IPS DF 6.9 (cell line): ENCODE measurements at places on chromosomes 12 and 14.
A peak's percentile ranks its signal among the peaks of the same experiment; 100 is the strongest.

GRCh38 chr14:53001787-53002378 lies 51.0 kb upstream of the FERMT2 start:
- no peak for DNase-seq

GRCh38 chr12:130053651-130054069 lies 108.6 kb upstream of the FZD10 start:
- no peak for DNase-seq

DNA sequence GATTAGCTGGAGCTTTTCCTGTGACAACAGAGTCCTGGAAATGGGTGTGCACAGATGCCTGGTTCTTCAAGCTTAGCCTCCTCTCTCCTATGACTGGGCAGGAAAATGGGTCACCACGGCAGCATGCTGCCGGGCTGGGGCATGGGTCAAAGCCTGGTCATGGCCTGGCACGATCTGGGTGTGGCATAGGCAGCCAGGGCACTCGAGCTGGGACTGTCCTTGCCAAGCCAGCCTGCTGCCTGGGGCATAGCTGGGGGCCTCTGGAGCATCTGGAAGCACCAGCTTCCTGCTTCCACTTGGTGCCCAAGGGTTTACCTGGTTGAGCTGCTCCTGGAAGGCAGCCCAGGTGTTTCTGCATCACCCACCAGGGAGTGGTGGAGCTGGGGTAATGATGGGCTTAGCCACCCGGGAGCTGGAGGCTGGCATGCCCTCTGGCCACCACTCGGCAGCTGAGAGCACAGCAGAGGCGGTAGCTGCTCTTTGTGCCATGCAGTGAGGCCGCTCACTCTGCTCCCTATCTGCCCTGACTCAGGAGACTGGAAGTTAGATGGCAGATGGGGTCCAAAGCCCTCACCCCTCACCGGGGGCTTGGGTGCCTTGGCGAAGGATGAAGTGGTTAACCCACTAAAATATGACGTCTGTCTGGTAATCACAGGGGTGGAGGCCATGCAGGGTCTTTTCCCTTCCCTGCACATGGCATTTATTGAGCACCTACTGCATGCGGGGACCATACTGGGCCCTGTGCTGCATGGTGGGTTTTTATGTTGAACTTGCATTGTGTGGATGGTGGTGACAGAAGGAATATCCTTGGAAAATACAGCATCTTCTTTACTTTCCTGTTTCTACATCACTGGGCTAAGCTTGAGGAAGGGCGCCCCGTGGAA lies 1.7 kb downstream of the OTUB2 start:
- DNase-seq, result no peak

DNA sequence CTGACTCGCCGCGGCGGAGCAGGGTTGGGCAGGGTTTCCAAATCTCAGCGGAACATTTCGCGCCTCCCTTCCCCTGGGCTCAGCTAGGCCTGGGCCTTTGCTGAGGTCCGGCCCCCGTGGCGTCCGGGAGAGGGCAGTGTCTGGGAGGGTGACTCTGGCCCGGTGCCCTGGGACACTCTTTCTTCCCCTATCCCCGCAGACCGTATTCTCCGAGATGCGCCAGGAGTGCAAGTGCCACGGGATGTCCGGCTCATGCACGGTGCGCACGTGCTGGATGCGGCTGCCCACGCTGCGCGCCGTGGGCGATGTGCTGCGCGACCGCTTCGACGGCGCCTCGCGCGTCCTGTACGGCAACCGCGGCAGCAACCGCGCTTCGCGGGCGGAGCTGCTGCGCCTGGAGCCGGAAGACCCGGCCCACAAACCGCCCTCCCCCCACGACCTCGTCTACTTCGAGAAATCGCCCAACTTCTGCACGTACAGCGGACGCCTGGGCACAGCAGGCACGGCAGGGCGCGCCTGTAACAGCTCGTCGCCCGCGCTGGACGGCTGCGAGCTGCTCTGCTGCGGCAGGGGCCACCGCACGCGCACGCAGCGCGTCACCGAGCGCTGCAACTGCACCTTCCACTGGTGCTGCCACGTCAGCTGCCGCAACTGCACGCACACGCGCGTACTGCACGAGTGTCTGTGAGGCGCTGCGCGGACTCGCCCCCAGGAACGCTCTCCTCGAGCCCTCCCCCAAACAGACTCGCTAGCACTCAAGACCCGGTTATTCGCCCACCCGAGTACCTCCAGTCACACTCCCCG lies 3.0 kb downstream of the WNT1 start:
- no peak for DNase-seq

DNA sequence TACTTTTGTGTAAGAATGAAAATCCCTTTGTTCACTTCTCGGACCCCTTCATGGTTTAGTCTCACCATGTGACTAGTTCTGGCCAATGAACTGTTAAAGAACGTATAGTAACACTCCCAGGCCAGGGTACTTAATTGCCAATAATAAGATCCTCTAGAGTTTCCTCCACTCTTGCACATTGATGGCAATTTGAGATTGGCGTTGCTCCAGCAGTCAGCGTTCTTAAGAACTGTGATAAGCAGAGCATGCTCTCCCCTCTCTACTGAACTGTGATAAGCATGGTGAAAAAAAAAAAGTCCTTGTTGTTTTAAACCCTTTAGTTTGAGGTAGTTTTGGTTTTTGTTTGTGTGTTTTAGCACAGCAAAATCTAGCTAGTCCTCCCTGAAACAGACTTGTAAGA lies 854.5 kb downstream of the SLC6A15 start:
- no peak for DNase-seq

GRCh38 chr12:15956010-15956409 lies 44.9 kb downstream of the DERA start:
- DNase-seq, result no peak

- no peak for DNase-seq
Observed at GRCh38 chr12:5396541-5396940, 35.4 kb upstream of the NTF3 start.

- no peak for DNase-seq
Observed at GRCh38 chr14:58145936-58146335, 6.1 kb downstream of the ARMH4 start.

DNA sequence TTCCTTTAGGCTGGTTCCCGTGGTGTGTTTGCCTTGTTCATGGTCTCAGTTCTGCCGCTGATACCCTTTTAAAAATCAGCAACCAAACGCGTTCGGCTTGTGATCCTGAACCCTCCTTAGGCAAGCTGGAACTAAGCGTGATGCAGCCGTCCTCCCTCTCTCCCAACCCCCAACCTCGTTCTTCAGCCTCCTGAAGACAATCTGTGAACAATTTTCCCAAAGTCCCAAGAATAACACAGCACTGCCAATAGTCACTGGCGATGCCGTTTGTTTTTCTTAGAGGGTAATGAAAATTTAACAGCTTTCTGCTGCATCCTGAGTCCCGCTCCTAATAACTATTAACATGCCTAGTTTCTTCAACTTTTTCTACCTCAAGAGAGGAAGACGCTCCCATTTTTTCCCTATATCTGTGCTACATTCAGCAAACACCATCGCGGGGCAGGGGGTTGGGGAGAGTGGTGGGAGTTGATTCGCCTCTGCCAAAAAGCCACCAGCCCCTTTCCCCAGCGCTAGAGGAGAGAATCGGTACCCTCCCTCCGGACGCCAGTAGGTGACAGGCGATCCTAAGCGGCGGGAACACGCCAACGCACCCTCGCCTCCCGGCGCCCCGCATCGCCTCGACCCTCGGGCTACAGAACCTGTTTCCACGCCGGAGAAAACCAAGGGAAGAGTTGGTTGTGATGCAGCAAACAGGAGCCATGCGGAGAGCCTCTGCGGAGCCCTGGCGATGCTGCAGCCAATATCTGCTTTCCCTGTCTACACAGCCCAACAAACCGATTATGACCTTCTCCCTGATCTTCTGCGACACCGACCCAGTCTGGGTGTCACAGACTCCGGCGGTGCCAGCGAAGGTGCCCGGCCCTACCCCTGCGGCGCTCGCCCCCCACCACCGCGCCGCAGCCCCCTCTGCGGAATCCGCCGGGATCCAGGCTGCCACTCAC lies 752 bp downstream of the PRICKLE1 start:
- DNase-seq, result no peak

DNA sequence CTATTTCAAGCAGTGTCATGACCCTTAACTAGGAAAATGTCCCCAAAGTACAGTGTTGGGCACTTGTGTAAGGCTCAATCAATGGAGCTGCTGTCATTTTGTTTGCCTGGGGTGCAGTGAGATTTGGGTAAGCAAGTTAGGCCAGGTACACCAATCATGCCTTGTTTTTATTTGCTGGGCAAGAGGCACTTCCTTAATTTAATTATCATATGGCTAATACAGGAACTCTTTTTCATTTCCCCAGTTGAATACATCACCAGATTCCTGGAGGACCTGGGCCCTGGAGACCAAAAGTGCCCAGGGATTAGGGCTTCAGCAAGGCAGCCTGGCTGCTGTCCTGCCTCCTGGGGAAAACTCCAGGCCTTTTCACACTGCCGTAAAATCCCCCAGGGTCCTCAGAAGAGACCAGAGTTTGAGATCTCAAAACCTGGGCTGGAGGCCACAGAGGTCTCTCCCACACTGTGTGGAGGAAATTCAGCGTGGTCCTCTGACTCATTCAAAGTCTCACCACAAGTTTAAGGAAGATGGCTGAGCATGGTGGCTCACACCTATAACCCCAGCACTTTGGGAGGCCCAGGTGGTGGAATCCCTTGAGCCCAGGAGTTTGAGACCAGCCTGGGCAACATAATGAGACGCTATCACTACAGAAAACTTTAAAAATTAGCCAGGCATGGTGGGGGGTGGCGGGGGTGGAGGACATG lies 28.4 kb upstream of the FOXN3 start:
- no peak for DNase-seq

GRCh38 chr12:69779928-69780327 lies 41.3 kb downstream of the RAB3IP start:
- DNase-seq, result peak; percentile 63

DNA sequence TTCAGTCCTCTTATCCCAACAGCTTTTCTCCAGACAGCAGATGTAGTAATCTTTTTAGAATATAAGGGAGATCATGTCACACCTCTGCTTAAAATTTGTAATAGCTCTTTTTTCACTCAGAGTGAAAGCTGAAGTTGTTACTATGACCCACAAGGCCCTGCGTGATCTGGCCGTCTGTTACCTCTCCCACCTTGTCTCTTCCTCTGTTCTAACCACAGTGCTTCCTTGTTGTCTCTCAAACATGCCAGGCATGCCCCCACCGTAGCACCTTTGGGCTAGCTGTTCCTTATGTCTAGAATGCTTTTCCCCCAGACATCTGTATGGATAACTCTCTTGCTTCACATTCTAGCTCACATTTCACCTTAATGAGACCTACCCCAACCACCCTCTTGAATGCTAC lies 6.5 kb downstream of the NECAP1 start:
- no peak for DNase-seq

DNA sequence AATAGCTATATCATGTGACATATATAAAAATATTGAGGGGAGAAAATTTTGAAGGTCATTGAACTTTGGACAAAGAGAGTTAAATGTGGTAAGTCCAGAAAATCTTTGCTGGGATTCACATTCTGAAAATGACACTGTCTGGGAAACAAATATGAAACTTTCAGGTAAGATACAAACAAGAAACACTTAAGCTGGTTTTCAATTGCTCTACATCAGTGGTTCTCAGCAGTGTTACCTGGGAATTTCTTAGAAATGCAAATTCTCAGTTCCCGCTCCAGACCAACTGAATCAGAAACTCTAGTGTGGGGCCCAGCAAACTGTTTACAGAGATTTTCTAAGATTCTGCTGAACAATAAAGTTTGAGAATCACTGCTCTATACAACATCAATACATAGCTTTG lies 3.6 kb upstream of the CDK17 start:
- no peak for DNase-seq

- no peak for DNase-seq
Observed at GRCh38 chr12:14393751-14394150, 28.3 kb downstream of the ATF7IP start.

GRCh38 chr12:102069707-102070106 lies 7.9 kb upstream of the WASHC3 start:
- no peak for DNase-seq

DNA sequence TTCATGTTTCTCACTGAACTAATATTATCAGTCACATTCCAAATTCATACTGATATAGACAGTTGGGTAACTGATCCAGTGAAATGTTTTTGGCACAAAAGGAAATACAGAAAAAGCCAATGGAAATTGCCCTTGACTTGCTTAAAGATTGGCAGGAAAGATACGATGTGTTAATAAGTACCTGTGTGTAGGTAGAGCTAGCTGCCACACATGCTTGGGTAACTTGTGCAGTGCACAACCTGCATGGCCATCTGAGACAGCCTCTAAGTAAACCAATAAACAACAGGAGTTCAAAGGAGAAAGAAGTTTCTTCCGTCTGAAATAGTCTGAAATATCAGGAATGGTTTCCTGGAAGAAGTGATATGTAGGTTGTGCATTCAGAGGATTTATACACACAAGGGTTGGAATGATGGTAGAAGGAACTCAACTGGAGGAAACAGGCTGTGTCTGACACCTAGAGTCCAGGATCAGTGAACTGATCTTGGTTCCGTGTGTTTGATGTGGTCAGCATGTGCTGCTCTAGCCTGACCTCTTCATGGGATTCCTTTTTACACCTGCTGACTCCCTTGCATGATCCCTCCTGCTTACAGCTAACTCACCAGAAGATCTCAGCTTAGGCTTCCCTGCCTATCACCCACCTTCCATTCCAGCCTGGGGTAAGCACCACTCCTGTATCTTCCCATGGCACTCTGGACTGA lies 81.4 kb upstream of the KRR1 start:
- no peak for DNase-seq

- no peak for DNase-seq
Observed at GRCh38 chr14:22650960-22651521, 6.9 kb upstream of the OR6J1 start.
